ENCODE measurements at places on chromosomes 16 and 17.

DNA sequence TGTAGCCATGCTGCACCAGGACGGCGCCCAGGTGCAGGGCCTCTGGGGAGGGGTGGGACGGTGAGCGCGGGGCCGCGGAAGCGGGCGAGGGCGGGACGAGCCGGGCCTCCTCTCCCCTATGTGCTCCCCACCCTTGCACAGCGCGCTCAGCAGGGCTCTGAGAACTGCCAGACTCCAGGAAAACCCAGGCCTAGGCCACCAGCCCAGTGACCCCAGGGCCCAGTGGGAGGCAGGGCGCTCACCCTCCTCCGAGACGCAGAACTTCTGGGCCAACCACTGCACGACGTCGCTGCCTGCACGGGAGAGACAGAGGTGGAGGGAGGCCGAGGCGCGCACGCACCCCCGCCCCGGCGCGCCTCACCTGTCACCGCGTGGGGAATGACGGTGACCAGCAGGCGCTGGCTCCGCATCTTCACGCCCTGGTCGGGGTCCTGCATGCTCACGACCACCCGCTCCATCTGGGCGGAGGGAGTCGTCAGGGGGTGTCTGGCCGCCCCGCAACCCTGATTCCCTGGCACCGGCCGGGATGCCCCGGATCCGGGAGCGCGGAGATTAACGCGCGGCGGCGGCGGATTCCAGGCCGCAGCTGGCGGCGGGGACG lies 603 bp downstream of the RGS11 start:
- no peak for DNase-seq

DNA sequence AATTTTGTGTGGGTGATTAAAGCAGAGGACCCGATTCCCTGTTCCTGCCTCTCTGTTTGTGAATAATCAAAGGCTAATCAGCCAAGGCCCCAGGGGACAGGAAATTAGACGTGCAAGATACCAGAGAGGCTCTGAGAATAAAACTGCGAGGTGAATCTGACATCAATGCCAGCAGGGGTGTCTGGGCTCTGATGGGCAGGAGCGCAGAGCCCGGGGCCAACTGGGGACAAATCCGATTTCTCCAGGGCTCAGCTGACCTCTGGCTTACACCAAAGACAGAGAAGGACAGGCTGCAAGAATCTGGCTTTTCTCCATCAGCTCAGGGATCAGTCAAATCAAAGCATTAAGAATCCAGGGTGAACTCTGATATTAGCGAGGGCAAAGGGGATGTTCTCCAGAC lies 174.3 kb downstream of the XYLT1 start:
- no peak for DNase-seq

DNA sequence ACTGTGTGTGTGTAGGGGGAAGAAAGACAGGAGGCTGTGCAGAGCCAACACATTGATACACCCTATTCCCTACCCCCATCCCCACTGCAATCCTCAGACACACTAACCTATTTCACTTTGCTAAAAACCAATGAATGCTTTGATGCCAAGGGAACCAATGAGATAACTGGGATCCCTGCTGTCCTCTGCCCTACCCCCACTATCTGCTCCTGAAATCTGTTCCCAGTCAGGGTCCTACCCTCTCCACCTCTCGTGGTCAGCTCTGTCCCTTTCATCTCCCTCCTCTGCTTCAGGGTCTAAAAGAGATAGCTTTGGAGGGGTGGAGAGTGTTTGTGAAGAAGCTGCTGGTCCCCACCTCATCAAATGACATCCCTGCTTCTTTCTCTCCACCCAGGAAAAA lies 19.1 kb upstream of the SP6 start:
- no peak for DNase-seq

DNA sequence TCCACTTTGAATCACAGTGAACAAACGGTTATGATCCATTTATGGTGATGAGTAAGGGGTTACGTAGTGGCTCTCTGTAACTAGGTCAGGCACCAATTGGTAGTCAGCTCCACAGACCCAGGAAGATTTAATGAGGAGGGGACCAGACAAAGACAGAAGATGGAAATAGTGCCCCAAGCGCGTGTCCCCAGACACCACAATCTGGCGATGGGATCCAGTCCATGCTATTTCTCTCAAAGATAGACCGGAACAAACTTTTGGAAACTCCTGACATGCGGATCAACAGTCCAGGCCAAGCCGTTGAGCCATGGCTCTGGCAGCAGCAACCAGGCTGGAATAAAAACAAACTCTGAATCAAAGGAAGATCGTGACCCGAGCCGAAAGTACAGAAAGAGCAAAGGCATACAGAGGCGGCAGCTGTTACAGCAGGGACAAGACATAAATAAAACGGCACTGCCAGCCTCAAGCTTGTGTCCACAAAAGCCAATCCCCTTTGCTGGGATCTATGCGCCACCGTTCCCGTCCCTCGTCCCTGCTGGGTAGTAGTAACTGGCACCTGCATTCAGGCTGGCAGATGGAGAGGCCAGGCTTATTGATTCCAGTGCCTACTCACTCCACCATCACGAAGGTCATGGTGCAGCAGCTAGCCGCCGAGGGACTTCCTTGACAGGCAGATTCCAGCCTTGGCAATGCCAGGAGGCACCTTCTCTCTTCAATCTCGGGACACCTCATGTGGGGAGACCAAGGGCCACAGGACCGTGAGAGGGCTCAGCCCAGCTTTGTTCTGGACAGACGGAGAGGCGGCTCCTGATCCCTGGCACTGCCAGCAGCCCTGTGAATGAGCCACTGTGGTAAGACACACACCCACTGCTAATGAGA lies 50.2 kb downstream of the CDH11 start:
- DNase-seq, result no peak

DNA sequence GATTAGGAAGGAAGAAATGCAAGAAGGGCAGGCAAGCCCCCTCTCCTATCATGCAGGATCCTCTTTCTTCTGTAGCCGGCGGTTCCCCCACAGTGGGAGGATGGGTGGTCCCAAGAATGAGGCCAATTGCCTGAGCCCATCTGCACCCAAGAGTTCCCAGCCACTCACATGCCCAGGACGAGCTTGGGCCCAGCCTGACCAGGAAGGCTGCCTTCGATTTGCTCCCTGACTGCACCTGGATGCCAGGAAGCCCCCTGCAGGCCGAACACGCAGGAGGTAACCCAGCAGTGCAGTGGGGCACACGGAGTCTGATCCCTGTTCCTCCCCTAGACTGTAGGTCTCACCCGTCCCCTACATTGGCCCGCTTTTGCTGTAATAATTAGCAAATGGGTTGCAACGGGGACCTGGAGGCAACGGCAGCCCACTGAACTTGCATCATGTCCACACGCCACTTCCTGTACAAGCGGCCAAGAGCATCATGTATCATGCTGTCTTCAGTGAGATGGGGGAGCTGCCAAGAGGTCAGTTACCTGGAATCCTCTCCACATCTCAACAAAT lies 67.5 kb downstream of the AMFR start:
- no peak for DNase-seq

GRCh38 chr16:72021043-72021442 lies 12.5 kb downstream of the DHODH start:
- DNase-seq, result no peak

DNA sequence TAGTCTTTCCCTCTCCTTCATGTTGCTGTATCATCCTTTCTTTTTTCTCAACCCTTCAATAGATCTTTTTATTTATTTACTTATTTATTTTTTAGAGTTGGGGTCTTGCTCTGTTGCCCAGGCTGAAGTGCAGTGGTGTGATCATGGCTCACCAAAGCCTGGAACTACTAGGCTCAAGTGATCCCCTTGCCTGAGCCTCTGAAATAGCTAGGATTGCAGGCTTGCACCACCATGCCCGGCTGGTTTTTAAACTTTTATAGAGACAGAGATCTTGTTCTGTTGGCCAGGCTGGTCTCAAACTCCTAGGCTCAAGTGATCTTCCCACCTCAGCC lies 51.7 kb downstream of the SNX29 start:
- no peak for DNase-seq

DNA sequence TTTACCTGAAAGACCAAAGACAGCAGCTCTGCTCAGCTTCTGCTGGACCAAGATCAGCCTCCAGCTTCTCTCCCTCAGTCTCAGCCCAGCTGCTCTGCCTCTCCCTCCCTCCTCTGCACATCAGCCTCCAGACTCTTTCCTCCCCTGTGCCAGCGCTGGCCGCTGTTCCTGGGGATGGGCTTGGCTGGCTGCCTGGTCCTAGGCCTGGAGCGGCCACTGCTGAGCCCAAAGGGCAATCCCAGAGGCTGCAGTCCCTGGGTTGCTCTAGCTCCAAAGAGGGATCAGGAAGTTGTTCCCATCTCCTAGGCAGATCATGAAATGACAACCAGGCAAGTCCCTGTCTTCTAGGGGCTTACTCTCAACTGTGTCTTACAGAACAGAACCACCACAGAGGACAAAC lies 31.3 kb downstream of the DCUN1D3 start:
- DNase-seq, result no peak

GRCh38 chr16:83402967-83403366 lies 404.8 kb upstream of the HSBP1 start:
- DNase-seq, result no peak

GRCh38 chr16:85570735-85571562 lies 42.2 kb upstream of the GSE1 start:
- DNase-seq, result no peak

DNA sequence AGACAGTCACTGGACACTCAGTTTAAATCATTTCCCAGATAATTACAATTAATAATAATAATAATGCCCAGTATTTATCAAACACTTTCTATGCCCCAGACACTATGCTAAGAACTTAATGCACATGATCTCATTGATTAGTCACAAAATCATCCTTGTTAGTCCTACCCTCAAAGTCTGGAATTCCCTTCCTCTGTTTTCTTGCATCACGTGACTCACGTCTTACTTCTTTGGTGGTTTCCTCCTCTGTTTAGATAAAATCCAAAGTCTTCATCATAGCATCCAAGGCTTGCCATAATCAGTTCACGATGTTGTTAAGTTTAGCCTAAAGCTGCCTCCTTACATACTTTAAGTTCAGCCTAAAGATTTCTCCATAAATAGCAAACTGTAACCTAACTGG lies 471.9 kb downstream of the PMP22 start:
- no peak for DNase-seq

GRCh38 chr16:85639529-85640253 lies 26.6 kb downstream of the GSE1 start:
- no peak for DNase-seq

GRCh38 chr17:73465130-73465952 lies 153.5 kb upstream of the CDC42EP4 start:
- no peak for DNase-seq

GRCh38 chr17:59365383-59365981 lies 34.0 kb downstream of the YPEL2 start:
- DNase-seq, result no peak

GRCh38 chr17:10585529-10585928 lies 36.1 kb upstream of the MYH2 start:
- no peak for DNase-seq

GRCh38 chr16:10655415-10655977 lies 39.2 kb downstream of the TEKT5 start:
- no peak for DNase-seq

GRCh38 chr16:57069635-57070370 lies 22.6 kb upstream of the CPNE2 start:
- DNase-seq, result no peak

DNA sequence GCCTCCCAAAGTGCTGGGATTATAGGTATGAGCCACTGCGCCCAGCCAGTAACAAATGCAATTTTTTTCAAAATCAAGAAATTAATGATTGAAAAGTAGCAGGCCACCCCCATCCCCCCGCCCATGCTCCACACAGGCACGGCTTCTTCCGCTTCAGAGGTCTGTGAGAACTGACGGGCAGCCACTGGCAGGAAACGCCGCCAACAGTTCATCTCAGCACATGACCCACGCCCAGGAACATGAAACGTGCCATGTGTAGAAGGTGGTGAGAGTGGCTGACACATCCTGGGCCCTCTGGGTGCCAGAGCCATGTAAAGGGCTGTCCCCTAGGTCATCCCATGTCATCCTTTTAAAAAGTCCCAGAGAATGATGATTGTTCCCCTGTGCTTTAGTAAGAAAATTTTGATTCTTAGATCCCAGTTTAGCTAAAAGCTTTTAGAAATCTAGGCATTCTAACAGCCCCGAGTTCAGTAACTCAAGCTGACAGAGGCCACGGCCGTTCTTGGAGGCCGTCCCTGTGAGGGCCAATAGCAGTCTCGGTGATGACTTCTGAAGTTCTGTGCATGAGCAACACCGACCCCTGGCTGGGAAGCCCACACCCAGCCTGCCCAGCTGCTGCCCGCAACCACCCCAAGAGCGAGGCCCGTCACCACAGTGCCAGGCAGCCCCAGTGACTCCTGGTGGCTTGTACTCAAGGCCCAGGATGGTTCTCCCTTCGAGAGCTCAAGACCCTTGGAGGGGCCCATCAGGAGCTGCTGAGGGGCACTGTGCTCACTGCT lies 52.1 kb downstream of the KLHDC4 start:
- DNase-seq, result peak; percentile 13

DNA sequence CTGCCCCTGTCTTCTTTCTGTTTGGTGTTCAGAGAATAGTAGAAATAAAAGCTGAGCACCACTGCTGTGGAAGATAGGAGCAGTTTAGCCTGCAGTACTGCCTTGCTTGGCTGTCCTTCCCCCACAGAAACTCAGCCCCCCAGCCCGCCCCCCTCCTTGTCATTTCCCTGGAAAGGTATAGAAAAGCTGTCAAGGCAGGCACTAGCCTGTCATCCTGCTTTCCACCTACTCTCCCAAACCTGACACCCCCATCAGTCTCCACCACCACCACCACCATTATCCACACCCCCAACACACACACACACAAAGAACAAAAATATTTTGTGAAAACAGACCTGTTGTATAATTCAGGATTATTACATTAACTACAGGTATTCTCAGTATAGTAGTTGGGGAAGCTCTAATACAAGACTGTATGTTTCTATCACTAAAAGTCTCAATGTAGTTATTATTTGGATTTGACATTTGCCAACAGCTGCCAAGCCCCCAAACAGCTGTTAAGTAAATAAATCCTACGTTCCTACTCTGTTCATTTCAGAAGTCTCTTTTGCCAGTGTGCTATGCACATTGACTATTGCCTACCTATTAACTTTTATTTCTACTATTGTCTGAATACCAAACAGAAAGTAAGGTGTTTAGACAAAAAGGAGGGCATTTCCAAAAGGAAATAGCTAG lies 128.8 kb downstream of the CYB561 start:
- no peak for DNase-seq

DNA sequence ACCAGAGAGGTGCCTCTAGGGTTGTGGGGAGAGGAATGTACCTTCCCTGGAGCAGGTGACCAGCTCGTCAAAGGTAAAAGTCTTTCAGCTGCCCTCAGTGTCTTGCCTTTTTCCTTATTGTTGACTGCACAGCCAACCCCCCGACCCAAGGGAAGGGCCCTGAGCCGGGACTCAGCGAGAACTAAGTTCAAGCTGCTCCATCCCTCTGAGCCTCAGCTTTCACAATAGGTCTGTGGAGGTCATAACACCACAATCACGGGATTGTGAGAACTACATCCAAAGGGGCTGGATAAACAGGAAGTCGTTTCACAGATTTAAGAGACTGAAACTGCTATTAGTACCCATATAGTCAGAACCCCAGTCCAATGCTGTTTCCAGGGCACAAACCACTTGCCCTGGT lies 2.6 kb upstream of the KRT36 start:
- DNase-seq, result no peak

All from stimulated activated CD4-positive, alpha-beta T cell treated with anti-CD3 and anti-CD28 coated beads, TNF-alpha, amount 100 ng/mL, for 24 hours (primary cell).